ENCODE measurements at places on chromosomes 6 and 20. TPM values are rescaled to one million over a fixed set of nuclear protein-coding genes. Genes with fewer than 3 reads are reported as not detected.

Gene PPIL6
- total RNA-seq, result 2.8 TPM

GRCh38 chr6:122151066-122151465 lies 248.4 kb upstream of the HSF2 start:
- no peak for DNase-seq

GRCh38 chr20:62825986-62826645 lies 9.3 kb downstream of the COL9A3 start:
- no peak for DNase-seq

GRCh38 chr20:21099751-21100577 lies 6.2 kb downstream of the LINC00237 start:
- DNase-seq, result no peak

DNA sequence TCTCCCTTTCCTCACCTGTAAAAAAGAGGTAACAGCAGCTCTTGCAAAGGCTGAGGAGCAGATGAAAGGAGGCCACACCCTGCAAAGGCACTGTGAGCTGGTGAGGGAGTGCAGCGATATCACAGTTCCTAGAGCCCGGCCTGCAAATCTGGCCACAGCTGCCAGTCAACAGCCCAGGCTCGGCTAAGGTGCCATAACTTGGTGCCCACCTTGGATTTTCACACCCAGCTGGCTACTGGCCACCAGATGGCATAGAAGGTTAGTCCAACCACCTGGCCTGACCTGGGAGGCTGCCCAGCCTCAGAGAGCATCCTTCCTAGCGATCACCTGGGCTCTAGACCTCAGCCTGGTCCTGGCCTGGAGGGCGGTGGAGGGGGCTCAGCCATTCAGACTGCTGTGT lies 46.8 kb downstream of the KCNB1 start:
- no peak for DNase-seq

Measured in omental fat pad (tissue), 4 donors.